H1 (cell line): ENCODE measurements at places on chromosomes 1 and 21. TPM values are rescaled to one million over a fixed set of nuclear protein-coding genes. Genes with fewer than 3 reads are reported as not detected.

ROR1 gene
- polyA plus RNA-seq, result 27.5 and 33.6 TPM in 2 replicates

SLFNL1 gene
- not detected in 2 replicates for polyA plus RNA-seq

AVPR1B gene
- polyA plus RNA-seq, result 0.29 and 0.44 TPM in 2 replicates

UBXN10 gene
- polyA plus RNA-seq, result 0.50 and 0.68 TPM in 2 replicates

PTPN7 gene
- polyA plus RNA-seq, result 0.20 TPM in 2 replicates

FCMR gene
- polyA plus RNA-seq, result 0.47 and 0.53 TPM in 2 replicates

EPS15 gene
- 11.5 and 15.9 TPM in 2 replicates for polyA plus RNA-seq

FCGR2B gene
- 0.05 and 0.11 TPM in 2 replicates for polyA plus RNA-seq

FAM78B gene
- 2.3 and 3.0 TPM in 2 replicates for polyA plus RNA-seq

CELA2A gene
- not detected in 2 replicates for polyA plus RNA-seq

C1orf21 gene
- 6.8 and 16.6 TPM in 2 replicates for polyA plus RNA-seq

RGS8 gene
- polyA plus RNA-seq, result 0.16 and 0.23 TPM in 2 replicates

PTGS2 gene
- 0.28 and 0.29 TPM in 2 replicates for polyA plus RNA-seq

SLC9C2 gene
- polyA plus RNA-seq, result not detected in 2 replicates

MTMR11 gene
- 3.3 and 3.7 TPM in 2 replicates for polyA plus RNA-seq

FMO5 gene
- polyA plus RNA-seq, result 0.16 and 0.27 TPM in 2 replicates
